T-helper 2 cell (primary cell): ENCODE measurements at places on chromosomes 16 and 17.

GRCh38 chr17:82287868-82288801, 14.6 kb upstream of the CSNK1D start:
- DNase-seq, result no peak

- no peak for DNase-seq
These were observed 42.4 kb upstream of the DOC2B start for GRCh38 chr17:223723-224471.

GRCh38 chr17:73250851-73251640, 10.6 kb downstream of the CPSF4L start:
- DNase-seq, result no peak

DNA sequence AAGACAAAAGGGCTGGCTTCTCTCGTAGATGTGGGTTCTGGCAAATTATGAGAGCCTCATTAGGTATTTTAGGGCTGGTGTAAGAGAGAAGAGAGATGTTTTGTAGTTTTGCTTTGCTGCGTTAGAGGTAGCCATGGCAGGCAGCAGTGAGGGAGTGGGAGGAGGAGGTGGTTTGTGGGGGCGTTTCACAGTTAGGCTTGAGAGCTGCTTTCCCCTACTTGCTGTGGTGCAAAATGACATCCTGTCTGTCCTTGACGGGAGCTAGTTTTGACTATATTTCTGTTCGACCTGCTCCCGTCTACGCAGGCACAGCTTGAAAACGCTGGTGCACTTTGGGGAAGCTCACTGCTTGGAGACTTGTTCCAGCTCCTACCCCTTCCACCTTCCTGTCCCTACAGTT, 75.5 kb downstream of the SLC5A11 start:
- DNase-seq, result peak; percentile 60

DNA sequence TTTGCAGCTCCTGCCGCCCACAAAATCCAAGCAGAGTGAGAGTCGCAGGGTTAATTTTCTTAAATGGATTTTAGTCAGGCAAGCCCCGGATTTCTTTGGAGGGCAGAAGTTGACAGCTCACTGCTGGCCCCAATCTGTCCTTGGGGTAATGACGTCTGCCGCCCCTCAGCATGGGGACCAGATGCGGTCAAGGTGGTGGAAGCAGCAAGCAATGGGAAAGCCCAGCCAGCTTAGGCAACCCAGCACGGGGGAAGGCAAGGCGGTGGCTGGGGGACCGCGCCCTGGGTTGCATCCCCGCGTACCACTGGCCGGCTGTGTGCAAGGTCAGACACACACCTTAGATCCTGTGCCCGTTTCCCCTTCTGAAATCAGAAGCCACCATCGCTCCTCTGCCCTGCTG, 321.7 kb downstream of the C16orf95 start:
- DNase-seq, result no peak
